Fibroblast of skin of abdomen (primary cell): ENCODE measurements at places on chromosomes 6 and 20.

GRCh38 chr20:1872459-1873097 is 22.6 kb upstream of the SIRPA start:
- no peak for DNase-seq

DNA sequence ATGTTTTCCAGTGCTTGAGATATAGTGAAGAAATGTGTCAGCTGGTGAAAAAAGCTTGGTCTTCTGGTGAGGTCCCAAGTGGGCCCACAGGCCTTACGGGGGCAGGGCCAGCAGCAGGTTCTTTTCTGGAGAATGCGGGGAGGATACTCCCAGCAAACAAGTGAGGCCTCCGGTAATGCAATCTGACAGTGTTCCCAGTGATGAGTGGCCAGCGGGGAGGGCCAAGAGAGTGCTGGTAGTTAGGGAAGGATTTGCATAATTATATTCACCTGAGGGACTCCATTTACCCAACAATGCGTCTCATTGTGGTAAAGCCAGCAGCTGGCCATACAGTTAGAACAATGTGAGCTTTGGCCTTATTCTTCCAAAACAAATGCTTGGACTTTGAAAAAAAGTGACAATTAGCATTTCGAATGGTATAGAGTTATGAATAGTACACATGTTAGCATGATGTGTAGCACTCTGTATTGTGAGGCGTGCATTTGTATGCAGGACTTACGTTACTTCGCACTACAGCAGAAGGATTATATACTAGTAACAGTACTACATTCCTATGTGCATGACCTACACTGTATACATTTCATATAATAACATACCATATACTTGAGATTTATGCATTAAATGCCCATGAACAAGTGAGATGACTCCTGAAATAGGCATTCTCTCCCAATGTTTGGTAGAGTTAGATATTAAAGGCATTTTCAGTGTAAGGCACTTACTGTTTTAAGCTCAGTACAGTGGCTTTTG is 69.8 kb downstream of the MYB start:
- DNase-seq: peak; percentile 13

DNA sequence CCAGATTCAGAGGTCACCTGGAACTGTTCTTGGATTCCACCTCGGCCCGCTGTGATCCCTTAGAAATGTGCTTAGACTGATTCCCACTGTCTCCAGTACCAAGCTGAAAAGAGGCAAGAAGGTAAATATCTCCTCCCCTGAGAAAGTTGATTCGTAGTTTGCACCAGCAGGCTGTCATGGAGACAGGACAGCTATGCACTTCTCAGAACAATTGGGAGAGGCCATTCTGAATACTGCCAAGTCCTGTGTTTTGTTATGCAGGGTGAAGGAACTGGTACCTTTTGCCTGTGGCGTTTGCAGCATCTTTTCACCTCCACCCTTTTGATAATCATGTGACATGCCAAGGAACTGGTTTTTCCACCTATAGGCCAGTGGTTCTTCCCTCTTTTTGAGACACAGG is 58.2 kb upstream of the RNGTT start:
- DNase-seq: no peak

DNA sequence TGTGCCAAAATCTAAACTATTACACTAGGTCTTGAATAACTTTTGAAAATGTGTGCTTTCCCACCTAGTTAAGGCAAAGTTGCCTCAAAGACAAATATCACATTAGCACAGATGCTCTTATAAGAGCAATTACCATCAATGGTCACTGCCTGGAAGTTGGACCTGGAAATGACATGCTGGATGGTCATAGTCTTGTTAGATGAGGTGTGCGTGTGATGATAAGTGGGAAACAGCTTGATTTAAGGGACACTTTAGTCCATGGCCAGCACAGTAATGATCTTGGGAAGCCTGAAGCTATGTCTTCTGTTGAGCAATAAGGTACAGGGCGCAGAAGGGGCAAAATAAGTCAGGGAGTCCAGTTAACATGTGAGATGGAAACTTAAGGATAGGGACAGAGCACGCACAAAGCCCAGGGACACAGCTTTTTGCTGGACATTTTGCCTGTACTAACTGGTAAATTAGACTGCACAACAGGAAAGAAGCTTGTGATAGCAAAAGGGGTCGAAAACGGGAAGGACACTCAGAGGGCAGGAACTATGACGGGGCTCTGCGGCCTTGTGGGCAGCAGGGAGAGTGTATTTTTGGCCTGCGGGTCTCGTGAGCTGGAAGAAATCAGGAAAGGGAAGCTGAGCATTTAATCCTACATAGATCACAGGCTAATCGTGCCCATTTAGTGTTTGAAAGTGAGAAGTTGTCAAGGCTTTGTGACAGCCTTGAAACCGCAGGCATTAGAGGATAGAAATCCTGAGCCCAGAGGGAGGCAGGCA is 66.7 kb upstream of the BMP2 start:
- no peak for DNase-seq

GRCh38 chr6:157410045-157410444 is 29.1 kb downstream of the ZDHHC14 start:
- DNase-seq: no peak

DNA sequence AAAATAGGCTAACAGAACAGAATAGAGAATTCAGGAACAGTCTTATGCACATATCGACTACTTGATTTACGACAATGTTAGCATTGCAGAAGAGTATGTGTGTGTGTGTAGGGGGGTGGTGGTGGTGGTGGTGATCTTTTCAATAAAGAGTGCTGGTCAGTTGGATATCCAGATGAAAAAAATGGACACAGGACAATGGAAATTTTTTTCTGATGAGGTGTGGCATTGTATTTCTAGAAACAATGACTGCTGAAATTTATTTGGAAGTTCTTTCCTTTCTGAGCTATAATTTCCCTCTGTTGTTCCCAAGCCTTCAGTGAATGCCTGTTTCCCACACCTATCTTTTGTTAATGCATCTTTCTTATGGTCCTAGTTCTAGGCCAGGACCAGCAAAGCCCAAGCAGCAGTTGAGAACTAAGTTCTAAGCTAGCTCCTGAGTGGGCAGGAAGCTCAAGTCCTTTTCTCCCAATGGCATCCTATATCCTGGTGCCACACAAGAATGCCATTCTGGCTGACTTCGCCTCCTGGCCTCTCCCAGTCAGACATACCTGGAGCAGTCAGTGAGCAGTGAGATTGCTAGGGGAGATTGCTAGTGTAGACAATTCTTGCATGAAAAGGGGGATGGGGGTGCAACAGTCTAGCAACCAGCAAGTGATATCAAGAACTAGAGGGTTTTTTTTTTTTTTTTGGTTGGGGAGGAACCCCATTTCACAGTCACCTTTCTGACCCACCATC is 1.2 kb upstream of the TOX2 start:
- no peak for DNase-seq

DNA sequence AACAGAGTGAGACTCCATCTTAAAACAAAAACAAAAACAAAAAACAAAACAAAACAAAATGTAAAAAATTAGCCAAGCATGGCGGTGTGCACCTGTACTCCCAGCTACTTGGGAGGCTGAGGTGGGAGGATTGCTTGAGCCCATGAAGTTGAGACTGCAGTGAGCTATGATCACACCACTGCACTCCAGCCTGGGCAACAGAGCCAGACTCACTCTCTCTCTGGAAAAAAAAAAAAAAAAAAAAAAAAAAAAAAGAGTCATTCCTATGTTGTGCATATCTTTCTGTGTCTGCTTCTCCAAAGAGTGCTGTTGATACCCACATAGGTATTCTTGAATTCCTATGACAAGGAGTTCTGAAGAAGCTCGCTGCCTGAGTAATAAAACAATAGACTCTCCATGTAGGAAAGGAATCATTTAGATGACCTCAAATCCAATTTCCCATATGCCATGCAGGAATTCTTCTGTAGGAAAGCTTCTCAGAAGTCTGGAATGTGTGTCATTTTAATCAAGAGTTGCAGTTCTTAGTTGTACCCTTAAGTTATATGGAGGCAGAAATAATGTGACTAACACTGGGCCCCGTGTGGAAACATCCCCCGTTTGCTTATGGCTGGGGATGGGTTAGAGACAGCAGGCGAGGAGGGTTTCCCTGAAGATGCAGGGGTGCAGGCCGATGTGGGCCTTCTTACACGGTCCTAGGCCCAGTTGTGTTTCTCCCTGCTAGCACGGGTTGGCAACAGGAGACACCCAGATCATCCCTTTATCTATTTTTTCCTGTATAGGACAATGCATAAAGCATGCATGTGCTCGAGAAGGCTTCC is 79.4 kb downstream of the ZDHHC14 start:
- peak; percentile 62 for DNase-seq

GRCh38 chr6:110341663-110342596 is 16.2 kb downstream of the METTL24 start:
- DNase-seq: no peak

GRCh38 chr6:8352966-8353340 is 82.4 kb downstream of the SLC35B3 start:
- DNase-seq: no peak

GRCh38 chr6:78864957-78865356 is 2.4 kb upstream of the IRAK1BP1 start:
- DNase-seq: no peak

- DNase-seq: peak; percentile 87
Observed at GRCh38 chr6:17881085-17881858, 106.2 kb downstream of the KIF13A start.

DNA sequence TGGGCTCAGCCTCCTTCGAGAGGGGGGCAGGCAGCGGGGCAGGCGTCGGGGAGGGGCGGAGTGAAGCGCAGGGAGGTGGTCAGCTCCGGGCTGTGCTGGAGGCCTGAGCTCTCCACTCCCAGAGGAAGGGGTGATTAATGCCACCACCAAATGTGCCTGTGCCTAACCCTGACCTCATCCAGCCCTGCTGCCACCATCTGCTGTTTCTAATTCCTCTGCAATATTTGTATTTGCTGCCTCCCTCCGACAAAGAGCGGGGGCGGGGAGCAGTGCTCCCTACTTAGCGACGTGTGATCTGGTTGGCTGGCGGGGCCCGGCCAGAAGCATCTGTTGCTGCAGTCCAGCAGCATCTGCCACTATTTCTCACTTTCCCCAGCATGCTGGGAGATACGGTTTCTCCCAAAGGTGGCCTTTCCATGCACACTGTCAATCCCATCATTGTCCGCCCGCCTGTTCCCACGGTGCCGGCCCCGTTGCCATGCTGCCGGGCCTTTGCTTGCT is 47.0 kb downstream of the DLL1 start:
- DNase-seq: no peak

DNA sequence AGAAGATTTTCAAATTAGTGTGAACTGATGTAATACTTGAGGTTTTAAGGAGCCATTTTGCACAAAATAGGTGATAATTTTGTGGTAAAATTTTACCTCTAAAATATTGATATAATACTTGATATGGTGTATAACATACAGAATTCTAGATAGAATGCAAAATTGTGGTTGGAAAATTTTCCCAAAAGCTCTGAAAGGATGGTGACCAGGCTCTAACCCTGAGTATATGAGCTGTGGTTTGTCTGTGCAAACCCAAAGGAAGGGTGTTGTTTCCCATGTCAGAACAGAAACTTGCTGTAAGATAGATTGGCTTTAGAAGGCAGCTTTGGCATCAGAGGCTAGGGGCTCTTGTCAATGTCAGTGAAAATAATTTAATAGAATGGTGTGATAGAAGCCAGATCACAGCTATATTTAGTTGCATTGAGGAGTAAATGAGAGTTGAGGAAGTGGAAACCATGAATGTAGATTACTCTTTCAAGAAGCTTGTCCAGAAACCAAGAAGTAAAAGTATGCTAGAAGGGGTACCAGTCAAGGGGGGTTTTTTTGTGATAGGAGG is 257.7 kb downstream of the FARS2 start:
- no peak for DNase-seq

GRCh38 chr20:5191829-5192569 is 65.2 kb downstream of the CDS2 start:
- peak; percentile 64 for DNase-seq

DNA sequence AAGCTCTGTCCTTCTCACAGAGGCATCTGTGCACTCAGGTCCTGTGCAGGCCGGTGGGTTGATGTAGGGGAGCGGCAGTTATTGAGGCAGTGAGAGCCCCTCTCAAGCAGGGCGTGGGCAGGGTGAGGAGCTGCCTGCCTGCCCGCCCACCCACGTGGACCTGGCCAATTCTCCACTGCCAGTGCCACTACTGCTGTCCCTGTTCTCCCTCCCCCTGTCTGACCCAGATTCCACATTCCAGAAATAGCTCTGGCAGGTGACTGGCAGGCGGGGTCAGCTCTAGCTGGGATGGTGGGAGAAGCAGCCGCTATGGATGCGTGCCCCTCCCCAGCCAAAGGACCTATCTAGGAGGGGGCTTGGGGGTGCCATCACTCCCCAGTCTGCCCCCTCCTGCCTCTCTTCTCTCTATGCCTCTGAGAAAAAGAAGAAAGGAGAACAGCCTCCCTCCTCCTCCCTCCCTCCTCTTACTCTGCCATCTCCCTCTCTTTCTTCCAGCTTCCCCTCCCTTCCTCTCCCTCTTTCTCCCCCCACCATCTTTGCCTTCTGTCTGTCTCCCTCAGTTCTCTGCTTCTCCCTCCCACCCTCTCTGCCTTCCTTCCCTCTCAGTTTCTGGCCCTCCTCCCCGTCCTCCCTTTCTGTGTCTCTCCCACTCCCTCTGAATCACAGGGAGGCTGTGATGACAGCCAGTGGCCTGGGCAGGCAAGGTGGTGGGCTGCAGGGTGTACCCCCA is 86.5 kb upstream of the MYL9 start:
- DNase-seq: no peak

DNA sequence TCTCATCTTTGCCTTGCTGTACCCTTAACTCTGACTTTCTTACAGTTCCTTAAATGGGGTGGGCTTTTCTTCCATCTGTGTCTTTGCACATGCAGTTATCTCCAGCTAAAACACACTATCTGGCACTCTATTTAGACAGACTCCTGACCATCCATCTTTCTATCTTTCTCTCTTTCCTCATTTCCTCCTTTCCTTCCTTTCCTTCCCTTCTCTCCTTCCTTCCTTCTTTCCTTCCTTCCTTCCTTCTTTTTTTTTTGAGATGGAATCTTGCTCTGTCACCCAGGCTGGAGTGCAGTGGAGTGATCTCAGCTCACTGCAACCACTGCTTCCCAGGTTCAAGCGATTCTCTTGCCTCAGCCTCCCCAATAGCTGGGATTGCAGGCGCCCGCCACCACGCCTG is 8.2 kb downstream of the NOTCH4 start:
- DNase-seq: no peak

DNA sequence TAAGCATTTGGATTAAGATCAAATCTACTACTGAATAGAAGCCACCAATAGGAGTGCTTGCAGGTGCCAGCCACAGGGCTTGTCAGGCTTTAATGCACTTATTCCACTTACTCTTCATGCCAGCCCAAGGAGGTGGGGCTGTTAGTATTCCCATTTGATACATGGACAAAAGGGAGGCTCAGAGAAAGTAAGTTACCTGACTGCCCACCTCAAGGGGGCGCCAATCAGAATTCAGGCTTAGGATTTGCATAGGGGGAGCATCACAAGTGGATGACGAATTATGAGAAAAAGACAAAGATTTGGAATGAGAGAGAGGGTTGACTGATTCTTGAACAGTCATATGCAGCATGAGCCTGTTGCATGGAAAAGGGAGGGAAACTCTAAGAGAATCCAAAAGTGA is 188.4 kb upstream of the TSHZ2 start:
- no peak for DNase-seq
